ENCODE measurements at places on chromosomes 13 and 19.

DNA sequence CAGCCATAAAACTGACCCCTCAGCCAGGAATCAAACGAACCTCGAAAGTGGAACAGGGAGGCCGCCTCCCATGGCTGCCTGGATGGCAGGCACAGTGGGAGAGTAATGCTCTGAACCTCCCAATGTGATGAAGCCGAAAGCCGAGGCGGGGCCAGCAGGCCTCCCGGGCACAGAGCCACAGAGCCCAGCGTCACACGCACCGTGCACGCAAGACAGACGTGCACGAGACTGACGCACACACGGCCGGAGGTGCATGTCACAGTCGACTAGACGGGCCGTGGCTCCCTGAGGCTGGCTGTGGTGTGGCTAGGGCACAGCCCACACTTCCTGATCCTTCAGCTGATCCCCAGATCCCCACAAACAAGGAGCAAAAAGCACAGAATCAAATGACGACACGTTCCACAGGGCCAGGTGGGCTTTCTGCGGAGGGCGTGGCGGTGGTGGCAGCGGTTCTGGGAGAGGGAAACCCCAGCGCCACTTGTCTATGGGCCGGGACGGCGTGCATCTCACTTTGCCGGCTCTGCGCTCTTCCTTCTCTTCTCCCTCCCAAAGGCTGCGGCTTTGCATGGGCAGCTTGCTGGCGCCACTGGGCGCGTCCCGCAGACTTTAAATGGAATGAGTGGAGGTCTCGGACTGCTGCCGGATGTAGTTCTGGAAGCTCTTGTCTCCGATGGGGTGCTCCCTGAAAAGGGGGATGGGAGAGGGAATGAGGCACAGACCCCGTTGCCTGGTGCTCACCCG is 5.0 kb upstream of the C13orf46 start:
- no peak for DNase-seq

DNA sequence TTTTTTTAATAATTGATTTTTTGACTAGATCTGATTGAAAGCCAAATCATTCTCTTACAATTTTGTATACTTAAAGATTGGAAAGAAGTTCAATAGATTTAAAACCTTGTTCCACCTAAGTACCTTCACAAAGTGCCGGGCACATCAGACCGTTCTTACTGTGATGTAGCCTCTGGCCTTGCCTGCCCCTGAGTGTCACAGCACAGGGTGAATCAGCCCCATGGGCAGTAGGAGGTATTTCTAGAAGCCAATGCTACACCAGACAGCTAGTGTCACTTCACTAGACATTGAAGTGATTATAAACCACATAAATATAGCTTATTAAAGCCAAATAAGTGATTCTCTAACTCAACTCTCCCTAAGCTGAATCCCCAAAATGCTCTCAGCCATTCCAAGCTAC is 131.3 kb downstream of the LACC1 start:
- no peak for DNase-seq

DNA sequence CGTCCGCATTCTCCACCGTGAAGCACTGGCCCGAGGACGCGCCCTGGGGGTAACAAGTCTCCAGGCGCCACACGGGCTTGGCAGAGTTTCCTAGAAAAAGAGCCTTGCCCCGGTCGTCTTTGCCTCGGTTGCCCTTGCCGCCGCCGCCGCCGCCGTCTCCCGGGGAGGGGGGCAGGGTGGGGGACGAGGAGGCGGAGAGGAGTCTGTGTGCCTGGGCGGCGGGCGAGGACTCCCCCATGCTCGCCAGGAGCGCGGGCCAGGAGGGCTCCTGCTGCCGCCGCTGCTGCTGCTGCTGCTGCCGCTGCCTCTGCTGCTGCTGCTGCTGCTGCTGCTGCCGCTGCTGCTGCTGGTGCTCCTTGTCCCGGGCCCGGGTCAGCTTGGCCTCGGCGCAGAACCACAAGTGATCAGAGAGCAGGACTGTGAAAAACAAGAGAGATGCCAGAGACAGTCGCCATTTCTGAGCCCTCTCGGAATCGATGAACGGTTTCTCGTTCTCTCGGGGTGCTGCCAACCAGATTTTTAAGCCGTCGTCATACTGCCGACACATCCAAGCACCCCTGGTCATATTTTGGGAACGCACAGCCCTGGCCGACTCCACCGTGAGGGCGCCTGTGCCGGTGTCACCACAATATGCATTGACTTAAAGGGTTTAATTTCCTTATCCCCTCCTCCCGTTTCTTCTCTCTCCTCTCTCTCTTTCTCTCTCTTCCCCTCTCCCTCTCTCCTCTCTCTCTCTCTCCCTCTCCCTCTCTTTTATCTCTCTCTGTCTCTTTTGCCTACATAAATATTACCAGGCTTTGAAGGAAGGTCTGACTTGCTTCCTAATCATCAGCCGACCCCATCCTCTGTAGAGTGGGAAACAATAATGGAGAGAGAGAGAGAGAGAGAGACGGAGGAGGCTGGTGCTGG is 349.1 kb downstream of the LIG4 start:
- no peak for DNase-seq

- DNase-seq = no peak
Measured at GRCh38 chr19:49818649-49819370, 721 bp downstream of the MED25 start.

DNA sequence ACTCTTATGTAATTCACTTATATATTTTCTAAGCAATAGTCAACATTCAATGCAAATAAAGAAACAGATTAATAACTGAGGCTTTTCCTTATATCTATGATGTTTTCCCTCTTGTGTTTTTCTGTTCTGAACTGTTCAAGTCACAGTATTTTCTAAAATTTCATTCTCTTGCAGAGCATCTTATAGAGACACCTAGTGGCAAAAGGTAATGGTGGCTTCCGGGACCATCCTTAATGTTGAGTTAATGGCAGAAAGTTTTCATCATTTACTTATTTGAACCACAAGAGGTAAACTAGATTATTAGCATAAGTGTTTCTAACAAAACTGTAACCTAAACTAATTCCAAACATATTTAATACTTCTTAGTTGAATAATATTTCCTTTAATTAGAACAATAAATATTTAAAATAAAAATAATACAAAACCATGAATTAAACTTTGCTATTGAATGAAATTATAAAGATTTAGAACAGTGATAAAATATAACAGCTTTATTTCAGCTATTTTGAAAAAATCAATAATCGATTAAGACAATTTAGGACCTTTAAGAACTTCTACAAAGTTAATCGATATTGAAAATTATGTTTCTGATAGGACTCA is 1.7 kb upstream of the SLITRK5 start:
- no peak for DNase-seq

DNA sequence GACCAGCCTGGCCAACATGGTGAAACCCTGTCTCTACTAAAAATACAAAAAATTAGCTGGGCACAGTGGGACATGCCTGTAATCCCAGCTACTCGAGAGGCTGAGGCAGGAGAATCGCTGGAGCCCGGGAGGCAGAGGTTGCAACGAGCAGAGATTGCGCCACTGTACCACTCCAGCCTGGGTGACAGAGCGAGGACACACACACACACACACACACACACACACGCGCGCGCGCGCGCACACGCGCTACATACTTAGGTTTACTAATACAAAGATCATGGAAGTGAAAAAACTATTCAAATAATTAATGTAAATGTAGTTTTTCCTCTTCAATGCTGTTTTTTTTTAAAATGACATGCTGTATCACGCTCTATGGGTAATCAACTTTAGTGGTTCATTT is 58.5 kb upstream of the ZDHHC20 start:
- DNase-seq = no peak

DNA sequence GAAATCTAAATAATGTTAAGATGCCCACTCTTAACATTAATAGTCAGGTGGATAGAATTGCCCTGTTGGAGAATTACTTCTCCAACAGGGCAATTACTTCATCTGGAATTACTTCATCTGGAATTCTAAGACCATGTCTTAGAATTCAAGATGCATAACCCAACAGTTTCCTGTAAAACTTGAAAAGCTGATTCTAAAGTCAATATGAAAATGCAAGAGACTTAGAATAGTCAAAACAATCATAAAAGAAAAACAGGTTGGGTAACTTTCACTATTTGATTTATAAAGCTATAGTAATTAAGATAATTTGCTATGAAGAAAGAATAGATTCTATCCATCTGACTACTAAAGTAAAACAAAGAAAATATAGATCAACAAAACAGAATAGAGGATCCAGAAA is 75.2 kb downstream of the ABCC4 start:
- no peak for DNase-seq

GRCh38 chr13:21171420-21171819 is 4.9 kb downstream of the SKA3 start:
- no peak for DNase-seq

DNA sequence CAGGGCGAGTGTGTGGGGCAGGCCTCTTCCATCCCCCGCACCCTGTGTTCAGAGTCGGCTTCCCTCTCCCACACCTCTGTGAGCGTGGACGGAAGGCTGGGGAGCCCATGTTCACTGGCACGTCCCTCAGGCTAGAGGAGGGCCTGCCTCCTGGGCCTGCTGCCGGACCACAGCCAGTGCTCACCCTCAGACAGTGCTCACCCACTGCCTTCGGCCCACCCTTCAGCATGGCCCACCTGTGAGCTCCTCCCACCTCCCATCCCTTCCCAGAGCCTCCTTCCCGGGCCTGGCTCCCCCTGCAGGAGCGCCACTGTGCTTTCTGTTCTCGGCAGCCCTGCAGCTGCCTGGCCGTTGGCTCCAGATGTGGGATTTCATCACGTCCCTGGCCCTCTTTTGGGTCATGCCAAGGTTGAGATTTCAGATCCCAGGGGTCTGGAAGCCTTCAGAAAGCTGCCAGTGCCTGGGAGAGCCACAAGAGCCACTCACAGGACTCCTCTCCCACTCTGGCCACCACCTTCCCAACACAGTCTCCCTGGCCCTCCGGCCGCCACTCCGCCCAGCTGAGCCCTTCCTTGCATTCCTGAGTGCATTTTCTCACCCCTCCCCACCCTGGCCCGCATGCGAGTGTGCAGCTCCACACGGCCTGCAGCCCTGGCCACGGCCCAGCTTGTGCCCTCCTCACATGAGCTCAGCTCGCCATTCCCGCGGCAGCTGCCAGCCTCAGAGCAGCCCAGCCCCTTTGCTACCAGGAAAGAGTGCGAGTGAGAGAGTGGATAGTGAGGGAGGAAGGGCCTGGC is 25.3 kb downstream of the CAPN12 start:
- DNase-seq = no peak

DNA sequence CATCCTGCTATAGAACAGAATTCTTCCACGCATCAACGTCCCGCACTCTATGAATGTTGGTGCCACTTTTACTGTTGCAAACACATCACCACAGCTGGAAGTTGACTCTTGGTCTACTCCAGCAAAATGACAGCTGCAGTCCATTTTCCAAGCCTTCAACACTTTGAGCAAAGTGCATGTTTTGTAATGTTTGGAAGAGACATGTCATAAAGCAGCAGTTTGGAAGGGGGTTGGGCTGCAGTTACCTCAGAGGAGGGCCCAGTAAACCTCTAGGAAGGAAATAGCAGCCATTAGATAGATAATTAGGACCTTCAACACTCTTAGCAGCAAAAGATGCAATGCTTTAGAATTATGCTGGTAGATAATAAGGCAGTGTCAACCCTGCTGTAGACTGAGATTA is 323.6 kb downstream of the TDRD3 start:
- DNase-seq = no peak

DNA sequence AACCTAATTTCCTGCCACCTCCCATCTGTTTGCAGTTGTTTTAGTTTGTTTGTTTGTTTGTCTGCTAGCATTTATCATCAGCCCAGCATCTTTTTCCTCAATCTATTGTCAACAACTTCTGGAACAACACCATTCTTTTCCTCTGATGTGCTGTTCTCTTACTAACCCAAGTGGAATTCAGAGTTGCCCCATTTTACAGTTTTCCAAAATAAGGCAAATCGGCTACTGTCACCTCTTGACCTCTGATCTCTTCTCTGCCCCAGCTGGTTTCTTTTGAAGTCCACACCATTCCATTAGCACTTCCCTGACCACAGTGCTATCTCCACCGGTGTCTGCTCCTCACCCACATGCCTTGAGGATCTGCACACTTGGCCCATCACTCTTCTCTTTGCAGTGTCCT is 102.4 kb downstream of the EFNB2 start:
- DNase-seq = no peak

DNA sequence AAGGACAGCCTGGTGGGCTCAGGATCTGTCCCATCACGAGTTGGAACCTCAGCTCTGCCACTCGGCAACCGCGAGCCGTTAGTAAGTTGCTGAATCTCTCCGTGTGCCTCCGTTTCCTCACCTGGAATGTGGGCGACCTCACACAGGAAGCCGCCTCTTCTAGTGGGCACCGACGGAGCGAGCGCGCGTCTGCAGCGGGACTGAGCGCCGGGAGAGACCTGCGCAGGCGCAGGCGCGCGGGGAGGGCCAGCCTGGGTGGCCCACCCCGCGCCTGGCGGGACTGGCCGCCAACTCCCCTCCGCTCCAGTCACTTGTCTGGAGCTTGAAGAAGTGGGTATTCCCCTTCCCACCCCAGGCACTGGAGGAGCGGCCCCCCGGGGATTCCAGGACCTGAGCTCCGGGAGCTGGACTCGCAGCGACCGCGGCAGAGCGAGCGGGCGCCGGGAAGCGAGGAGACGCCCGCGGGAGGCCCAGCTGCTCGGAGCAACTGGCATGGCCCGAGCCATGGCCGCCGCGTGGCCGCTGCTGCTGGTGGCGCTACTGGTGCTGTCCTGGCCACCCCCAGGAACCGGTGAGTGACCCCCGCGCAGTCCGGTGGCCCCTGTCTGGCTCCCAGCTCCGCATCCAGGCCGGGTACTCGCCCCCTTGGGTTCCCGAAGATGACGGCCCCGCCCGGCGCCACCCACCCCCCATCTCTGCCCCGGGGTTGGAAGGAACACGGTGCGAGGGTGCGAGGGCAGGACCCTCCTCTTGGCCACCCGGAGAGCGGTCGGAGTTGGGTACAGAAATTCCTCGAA is at the start of gene PVR:
Gene PVR (plus strand): TSS at position 306 of the 797 bp plus-strand sequence. CDS start 187 bp downstream, at position 493.
- no peak for DNase-seq

DNA sequence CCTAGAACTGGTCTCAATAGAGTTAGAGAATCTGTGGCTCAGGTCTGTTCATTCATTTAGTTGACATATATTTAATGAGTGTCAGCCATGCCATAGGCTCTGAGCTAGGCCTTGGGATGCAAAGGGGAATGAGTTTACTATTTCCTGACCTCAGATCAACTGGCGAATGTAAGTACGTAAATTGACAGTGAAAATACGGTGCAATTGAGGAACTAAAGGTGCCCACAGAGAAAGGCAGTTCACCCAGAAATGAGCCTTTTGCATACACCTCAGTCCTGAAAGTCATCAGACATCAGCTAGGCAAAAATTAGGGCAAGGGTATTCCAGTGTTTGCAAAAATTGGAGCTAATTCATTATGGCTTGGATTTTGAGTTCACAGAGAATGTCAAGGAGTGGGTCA is 20.6 kb upstream of the UPF3A start:
- no peak for DNase-seq
